ENCODE measurements at places on chromosomes 16 and 17.

- no peak for DNase-seq
Observed at GRCh38 chr16:75306099-75306762, 54.8 kb upstream of the BCAR1 start.

DNA sequence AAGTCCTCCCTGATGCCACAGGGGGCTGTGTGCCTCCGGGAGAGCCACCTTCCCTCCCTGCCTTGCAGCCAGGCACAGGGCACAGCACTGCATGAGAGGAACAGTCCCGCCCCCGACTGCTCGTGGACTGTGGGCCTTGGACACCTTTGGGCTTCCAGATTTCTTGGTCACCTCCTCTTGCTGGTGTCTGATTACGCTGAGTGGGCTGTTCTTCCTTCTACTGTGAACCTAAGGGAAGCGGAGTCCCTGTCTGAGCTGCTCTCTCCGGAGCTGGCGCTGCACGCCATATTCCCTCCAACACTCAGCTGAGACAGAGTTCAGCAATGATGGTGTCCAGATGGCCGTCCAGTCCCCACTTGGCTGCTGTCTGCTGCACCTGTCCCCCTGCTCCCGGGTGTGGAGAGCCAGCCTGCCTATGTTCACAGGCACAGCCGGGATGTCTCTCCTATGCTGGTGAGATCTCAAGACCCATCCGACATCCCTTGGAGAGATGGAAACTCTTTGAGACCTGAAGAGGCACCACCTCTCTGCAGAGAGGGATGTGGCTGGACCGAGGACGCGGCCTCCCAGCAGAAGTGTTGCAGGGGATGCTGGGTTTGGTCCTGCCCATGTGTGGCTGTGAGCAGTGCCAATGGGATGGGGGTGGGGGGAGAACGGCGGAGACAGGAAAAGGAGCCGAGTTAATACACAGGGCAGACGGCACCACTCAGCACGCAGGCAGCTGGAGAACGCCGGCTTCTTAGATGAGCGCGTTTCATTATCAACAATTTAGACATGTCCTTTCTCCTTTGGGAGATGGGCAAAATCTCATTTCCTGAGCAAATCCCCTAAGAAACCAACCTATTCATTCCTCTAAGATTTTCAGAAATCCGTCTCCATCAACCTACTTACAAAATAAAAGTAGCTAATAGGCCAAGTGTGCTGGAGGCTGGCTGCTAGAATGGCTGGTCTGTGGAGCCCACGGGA is 171.9 kb downstream of the ENGASE start:
- no peak for DNase-seq

- no peak for DNase-seq
Observed at GRCh38 chr17:8166731-8167130, 4.0 kb upstream of the VAMP2 start.

DNA sequence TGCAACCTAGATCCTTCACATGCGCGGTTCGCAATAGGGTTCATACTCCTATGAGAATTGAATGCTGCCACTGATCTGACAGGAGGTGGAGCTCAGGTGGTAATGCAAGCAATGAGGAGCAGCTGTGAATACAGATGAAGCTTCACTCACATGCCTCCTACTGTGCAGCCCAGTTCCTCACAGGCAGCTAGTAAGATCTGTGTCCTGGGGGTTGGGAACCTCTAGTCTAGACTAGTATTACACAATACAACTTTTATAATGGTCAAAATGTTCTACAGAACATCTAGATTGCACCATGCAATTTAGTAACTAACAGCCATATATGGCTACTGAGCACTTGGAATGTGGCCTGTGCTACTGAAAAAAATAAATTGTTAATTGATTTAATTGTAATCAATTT is 26.7 kb downstream of the ABCA5 start:
- DNase-seq = no peak

DNA sequence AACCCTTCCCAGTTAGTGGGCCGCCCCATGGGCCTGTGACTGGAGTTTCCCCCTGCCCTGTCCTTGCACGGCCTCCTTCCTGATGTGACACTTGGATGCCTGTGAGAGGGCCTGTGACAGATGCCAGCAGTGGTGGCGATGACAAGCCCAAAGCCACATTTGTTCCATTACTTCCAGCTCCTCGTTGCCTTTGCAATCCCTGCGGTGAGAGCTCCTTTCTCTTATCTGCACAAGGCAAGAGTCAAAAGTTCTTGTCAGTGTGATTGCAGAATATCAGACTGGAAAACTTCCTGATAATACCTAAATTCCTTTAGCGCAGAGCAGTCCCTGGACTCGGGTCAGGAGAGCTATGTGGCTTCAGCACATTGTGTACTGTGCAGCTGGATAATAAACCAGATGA is 54.4 kb upstream of the ARHGAP44 start:
- no peak for DNase-seq

DNA sequence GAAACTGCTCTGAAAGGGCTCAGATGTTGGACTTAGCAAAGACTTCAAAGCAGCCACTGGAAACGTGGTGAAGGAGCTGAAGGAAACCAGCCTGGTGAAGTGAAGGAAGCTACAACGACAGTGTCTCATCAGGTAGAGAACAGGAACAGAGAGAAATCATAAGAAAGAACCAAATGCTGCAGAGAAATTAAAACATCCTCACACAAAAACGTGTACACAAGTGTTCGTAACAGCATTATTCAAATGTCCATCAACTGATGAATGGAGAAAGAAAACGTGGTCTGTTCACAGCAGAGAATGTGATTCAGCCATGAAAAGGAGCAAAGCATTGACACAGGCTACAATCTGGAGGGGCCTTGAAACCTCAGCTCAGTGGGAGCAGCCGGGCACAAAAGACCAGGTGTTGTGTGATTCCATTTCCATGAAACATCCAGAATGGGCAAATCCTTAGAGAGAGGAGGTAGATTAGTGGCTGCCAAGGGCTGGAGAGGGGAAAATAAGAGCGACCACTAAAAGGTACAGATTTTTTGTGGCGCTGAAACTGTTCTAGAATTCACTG is 26.9 kb downstream of the IFT140 start:
- DNase-seq = no peak

- DNase-seq = no peak
Observed at GRCh38 chr16:57977418-57978069, 6.6 kb upstream of the CNGB1 start.

DNA sequence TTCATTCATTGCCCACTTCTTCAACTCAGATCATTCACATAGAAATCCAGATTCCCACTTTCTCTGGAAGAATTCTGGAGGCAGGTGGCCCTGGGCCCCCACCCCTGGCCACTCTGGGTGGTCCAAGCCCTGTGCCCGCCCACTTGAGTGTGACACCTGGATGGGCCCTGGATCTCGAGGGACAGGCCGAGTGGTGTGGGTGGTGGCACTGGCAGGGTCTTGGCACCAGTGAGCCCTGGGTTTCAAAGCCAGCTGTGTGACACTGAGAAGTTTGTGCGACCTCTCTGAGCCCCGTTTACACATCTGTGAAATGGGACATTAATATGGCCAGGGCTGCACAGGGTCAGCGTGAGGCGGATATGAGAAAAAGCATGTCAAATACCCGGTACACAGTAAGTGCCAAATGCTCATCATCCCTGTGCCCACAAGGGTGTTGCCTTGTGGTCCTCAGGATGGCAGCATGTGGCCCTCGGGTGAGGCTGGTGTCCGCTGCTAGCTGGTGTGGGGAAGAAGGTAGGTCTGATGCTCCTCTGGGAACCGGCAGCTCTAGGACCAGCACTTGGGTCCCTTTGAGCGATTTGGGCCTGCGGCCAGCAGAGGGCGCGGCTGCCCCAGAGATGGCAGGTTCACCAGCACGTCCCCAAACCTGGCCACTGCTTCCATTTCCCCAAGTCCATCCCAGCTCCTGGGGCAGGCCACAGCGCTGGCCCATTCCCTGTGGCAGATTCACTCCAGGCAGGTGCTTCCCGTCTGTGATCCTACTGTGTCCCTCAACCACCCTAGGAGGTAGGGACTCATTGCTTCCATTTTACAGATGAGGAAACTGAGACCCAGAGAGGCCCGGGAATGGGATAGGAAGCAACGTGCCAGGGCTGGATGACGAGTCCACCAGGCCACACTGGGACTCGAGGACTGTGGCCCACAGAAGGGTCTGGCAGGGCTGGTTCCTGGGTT is 3.6 kb downstream of the OSGIN1 start:
- DNase-seq = peak; percentile 67

DNA sequence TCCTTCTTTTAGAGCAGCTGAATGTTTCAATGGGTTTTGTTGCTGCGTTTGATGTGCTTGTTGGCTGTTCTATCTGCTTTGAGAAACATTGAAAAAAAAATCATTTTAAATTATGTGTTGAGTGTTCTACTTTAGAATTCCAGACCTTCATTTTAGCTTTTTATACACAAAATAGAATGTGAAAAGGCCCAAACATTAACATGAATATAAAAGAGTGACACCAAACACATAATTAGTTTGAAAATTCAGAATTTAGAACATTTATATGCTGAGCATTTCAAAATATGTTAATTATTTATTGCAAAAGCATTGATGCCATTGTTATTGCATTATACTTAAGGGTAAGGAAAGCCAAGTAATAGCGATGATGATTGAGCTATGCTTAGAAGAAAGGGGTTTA is 2.9 kb downstream of the NFAT5 start:
- no peak for DNase-seq

GRCh38 chr17:40984226-40984625 is at the start of gene KRT40:
KRT40 (minus strand) TSS chr17:40984326; CDS start chr17:40984273, 53 bp downstream.
- DNase-seq = no peak

GRCh38 chr16:2715064-2715463 is 5.0 kb downstream of the PRSS27 start:
- no peak for DNase-seq

DNA sequence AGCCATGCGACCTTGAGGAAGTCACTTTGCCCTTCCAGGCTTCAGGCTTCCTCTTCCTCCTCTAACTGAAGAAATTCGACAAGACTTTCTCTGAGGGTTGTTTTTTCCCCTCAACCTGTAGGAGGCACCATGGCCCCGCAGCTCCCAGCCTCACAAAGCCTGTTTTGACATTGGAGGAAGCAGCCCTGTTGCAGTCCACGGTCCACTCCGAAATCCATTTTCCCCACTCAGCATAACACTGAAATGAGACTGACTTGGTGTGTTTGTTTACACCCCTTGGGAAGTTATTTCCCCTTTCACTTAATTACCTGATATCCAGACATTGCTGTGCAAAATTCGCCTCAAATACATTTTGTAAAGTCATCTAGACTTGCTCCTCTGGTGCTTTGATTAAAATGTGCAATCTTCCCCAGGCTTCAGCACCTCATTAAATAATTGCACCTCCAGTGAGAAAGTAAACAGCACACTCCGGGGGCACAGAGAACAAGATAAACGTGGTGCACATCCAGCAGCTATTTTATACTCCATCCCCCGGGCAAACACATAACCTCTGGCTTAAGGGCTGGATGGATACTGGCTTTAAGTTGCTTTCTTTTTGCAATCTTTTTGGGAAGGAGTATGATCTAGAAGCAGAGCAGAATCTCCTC is 41.4 kb upstream of the PIRT start:
- no peak for DNase-seq

DNA sequence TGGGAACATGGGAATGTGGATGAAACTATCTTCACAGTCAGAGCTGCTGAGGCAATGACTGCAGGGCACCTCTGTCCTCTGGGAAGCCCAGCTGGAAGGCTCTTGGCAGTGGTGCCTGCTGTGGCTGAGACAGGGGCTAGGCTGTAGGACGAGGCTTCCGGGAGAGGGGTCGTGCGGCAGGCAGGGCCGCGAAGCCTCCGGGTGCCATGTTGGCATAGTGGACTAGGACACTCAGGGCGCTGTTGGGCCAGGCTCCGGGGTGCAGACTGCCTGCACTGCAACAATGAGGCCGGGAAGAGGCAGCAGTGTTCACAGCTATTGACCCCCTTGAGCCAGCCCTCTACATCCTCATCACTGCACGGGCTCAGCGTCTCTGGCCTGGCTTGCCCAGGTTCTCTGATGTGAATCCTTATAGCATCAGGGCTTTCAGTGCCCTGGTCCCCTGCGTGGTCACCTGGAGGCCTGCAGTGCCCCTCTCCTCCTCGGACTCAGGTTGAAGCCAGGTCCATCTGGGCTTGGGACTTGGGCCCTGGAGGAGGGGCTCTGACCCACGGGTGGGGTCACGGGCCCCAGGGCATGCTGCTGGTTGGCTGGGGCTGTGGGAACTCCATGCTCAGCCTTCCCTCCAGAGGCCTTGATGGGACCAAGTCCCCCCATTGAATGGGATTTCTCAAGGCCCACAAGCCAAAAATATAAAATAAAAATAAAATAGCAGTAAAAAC is 91.6 kb downstream of the TNFRSF13B start:
- no peak for DNase-seq

DNA sequence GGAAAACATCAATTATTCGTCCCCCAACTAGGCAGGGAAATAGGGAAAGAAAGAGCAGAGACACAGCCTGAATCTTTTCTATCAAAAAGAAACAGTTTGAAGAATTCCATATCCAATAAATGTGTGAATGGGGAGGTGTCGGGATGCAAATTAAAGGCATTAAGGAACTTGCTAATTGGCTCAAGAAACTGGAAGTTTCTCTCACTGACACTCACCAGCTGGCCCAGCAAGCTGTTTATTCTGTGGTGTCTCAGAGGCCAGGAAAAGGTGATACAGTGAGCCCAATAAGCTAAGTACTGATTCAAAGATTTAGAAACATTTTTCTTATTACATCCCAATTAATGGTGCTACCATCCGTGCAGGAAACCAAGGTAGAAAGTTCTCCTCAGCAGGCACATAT is 104.4 kb upstream of the CLEC3A start:
- no peak for DNase-seq

DNA sequence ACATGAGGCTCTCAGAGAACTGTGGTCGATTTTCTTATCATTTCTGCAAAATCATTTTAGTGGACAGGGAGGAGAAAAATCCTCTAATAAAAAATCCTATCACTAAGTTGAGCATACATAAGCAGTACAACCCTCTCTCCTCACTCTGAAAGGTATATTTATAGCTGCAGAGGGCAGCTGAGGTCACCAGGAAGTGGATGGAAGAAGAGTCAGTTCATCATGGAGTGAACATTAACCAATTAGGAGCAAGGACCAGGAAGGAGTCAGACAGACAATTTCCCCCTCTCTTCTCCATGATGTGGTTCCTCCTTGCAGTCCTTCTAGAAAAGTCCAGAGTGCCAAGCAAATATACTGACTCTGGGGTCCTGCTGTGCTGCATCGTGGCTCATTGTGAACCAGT is 253.7 kb downstream of the TOX3 start:
- DNase-seq = no peak

DNA sequence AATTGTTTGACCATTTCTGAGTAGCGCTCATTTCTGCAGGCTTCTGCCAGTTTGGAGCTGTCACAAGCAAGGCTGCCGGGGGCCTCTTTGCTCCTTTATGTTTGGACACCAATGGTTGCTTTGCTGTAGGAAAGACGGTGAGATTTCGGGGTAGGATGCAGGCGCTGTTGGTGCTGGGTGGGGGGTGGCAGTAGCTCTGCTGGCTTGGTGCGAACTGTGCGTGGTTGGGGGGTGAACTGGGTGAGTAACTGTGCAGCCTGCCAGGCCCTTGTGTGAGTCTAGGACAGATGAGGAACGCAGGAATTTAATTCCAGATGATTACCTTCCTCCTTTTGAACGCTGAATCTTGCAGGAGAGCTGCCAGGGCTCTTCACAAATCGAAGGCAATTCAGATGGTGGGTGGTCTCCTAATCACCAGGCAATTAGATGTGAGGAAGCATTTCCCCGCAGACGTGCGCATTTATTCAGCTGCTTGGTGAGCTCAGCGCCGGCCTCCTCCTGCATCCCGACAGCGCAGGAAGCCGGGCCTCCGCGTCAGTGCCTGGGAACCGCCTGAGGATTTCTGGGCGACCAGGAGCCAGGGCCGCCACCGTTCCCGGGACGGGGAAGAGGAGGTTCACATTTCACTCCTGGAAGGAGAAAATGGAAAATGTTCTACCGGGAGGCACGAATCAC is 154.4 kb downstream of the FOXL1 start:
- no peak for DNase-seq

- no peak for DNase-seq
Observed at GRCh38 chr17:17911001-17911613, 61.1 kb downstream of the TOM1L2 start.
